Esophagus muscularis mucosa (tissue), 4 donors: ENCODE measurements at places on chromosomes 3 and 15. TPM values are rescaled to one million over a fixed set of nuclear protein-coding genes. Genes with fewer than 3 reads are reported as not detected.

DNA sequence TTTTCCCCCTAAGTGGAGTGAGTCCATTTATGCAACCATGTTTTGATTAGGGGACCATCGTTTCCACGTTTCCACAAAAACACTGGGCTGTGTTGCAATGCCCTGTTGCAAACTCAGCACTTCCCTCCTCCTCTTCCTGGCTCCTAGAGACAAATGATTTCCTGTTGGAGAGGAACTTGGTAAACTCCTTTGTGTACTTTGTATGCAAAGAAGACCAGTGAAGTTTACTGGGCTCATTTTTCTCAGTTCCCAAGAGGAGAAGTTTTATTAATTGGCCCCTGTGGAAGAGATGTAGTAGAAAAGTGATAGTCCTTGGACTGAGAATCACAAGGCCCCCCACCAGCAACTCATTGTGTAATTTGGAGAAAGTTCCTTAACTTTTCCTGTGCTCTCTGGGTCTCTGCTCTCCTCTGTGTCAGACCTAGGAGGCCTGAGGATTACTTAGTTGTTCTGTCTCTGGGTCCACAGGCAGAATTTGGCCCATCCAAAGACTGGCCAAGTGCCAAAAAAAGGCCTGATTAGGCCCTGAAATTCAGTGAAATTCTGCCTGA lies 95.0 kb downstream of the ATG7 start:
- DNase-seq = no peak
- peaks cover 32% of the 10 kb centered on the region for H3K4me1 ChIP-seq
- H3K36me3 ChIP-seq = peaks cover 41% of the 10 kb centered on the region
- H3K27me3 ChIP-seq = no peaks in the 10 kb centered on the region

GRCh38 chr3:38253704-38254103 lies 11.9 kb upstream of the SLC22A13 start:
- H3K4me3 ChIP-seq = no peak overlapping the region
- peaks cover 54% of the 10 kb centered on the region for H3K36me3 ChIP-seq
- H3K27me3 ChIP-seq = no peaks in the 10 kb centered on the region
- no peak overlapping the region for H3K27ac ChIP-seq

DNA sequence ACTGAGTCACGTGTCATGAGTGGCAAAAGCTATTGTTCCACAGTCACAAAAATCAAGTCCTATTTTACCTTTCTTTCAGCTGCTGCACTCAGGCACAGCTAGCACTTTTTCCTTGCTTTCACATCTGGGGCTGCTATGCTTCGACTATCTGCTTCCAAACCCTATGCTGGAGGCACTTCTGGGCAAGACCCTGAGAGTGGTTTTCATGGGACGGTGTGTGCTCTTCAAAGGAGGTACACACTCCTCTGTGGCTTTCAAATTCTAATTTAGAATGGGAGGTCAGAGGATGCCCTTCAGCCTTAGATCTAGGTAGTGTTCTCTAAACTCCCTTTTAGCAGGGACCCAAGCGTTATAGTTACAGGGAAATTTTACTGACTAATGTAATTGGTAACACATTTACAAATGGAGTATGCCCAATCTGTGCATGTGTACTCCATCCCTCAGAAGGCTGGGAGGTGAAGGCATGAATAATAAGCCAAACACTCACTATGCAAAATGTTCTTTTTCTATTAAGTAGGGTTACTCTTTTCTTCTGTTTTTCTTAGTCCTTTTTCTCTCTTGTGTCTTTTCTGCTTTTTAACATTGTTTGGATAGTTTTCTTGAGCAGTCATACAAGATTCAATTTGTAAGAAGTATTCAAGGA lies 188.3 kb downstream of the LSAMP start:
- H3K4me1 ChIP-seq = no peaks in the 10 kb centered on the region
- H3K27me3 ChIP-seq = no peaks in the 10 kb centered on the region
- DNase-seq = no peak

DNA sequence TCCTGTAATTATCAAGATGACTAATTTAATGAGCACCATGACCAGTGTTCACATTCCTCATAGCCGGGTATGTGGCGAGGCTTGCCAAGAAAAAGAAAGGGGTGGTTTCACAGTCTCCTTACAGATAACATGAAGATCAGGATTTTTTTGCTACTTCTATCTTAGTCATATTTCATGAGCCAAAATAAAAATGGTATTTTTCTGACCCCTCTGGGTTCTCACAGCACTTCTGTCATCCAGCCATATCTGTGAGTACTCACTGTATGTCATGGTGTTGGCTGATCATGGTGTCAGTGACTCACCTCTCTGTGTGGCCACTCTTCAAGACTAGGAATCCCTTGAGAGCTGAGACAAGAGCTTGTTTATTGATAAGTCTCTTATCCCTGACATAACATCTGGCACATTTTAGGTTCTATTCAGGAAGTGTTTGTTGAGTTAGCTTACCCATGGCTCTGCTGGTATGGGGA lies 130.5 kb upstream of the LMCD1 start:
- no peak overlapping the region for H3K27ac ChIP-seq
- H3K4me1 ChIP-seq = no peaks in the 10 kb centered on the region
- no peaks in the 10 kb centered on the region for H3K27me3 ChIP-seq
- no peak overlapping the region for H3K4me3 ChIP-seq
- no peak for DNase-seq

The SCAANT1 gene
- total RNA-seq = not detected

The ISLR2 gene
- 4.9 TPM for total RNA-seq
